ENCODE measurements at places on chromosomes 7 and 10.

GRCh38 chr10:50501478-50501877 is 122.3 kb downstream of the SGMS1 start:
- peak; percentile 75 for DNase-seq

DNA sequence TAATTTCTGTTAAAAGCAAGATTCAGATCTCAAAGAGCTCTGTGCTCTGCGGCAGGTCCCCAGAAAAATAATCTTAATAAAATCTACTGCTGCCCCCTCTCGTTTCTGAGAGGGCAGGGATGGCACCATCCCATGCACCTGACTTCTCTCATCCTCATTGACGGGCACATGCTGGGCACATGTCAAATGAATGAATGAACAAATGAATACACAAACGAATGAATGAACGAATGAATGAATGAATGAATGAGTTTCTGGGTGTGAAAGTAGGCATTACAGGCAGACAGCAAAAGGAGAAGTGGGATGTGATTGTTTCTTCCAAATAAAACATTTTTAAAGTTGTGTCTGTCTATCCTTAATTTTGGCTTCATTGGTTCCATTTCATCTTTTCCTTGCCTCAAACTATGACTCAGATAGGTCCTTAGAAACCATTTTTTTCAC is 398.1 kb upstream of the PRKCQ start:
- DNase-seq: no peak

DNA sequence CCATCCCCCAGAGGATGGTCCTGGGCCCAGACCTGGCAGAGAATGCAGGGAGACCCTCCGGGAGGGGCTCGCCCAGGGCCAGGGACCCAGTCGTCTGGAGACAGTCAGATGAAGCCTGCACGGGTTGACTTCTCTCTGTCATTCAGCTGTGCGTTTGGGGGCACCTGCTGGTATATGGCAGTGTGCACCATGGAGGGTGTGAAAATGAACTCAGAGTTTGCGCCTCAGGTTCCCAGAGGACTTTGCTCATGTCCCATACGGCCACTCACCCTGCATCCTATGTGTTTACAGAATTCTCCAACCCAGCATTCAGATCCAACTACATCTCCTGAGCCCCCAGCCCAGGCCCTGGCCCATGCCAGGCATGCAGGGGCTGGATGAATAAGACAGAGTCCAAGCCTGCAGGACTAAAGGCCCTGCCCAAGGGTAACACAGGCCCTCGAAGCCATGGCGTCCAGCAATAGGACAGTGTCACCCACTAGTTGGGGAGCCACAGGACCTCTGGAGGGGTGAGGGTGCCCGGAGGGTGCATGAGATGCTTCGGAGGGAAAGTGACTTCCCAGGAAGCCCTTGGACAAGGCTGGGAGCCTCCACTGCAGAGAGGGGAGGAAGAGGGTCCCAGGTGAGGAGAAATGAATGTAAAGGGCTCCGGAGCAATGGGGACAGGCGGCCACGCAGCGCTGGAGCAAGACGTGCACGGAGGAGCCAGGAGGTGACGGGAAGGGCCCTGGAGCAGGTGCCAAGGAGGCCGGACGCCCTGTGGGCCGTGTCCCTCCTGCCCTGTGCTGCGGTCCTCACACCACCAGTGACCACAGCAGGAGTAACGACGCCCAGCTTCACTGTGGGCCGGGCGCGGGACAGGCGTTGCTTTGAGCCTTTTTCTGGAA is 36.3 kb downstream of the CALML3 start:
- no peak for DNase-seq

DNA sequence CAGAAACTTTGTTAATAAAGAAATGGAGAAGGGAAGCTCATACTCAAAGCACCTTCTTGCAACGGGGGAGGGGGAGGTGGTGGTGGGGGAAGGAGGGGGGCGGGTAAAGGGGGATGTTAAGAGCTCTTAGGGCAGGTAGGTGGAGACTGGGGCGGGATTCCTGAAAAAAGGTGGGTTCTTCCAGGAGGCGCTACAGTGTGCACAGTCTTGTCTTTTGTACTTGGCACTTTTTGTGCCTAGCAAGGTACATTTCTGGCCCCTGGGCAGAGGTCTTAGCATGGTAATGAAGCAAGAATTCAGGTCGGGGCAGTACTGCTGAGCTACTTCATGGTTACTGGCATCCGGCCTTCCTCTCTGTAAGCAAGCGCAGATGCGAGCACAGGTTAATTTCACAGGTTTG is 15.2 kb upstream of the LAMB4 start:
- no peak for DNase-seq

- DNase-seq: no peak
Observed at GRCh38 chr10:127036987-127037386, 131.8 kb downstream of the DOCK1 start.

DNA sequence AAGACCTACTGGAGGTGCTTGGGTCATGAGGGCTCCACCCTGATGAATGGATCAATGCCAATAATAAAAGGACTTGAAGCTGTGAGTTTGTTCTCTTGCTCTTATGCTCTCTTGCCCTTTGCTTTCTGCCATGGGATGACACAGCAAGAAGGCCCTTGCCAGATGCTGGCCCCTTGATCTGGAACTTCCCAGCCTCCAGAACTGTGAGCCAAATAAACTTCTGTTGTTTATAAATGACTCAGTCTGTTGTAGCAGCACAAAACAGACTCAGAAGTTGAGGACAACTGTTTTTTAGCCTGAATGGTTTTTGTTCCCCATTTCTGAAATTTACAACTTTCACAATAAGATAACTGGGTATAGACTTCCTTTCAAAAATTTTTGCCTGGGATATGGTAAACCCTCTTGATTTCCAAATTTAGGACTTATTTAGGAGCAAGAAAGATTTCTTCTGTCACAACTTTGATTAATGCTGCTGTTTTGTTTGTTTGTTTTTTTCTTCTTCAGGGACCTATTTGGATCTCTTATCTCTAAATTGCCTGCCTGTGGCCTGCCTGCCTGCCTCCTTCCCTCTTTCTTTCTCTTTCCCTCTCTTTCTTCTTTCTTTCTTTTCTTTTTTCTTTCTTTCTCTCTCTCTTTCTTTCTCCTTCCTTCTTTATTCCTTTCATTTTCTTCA is 12.1 kb downstream of the ENTPD1 start:
- DNase-seq: peak; percentile 57

GRCh38 chr7:112937651-112938415 is 147.6 kb upstream of the TMEM168 start:
- DNase-seq: peak; percentile 8

GRCh38 chr7:147240468-147240867 is 1123.9 kb downstream of the CNTNAP2 start:
- no peak for DNase-seq

DNA sequence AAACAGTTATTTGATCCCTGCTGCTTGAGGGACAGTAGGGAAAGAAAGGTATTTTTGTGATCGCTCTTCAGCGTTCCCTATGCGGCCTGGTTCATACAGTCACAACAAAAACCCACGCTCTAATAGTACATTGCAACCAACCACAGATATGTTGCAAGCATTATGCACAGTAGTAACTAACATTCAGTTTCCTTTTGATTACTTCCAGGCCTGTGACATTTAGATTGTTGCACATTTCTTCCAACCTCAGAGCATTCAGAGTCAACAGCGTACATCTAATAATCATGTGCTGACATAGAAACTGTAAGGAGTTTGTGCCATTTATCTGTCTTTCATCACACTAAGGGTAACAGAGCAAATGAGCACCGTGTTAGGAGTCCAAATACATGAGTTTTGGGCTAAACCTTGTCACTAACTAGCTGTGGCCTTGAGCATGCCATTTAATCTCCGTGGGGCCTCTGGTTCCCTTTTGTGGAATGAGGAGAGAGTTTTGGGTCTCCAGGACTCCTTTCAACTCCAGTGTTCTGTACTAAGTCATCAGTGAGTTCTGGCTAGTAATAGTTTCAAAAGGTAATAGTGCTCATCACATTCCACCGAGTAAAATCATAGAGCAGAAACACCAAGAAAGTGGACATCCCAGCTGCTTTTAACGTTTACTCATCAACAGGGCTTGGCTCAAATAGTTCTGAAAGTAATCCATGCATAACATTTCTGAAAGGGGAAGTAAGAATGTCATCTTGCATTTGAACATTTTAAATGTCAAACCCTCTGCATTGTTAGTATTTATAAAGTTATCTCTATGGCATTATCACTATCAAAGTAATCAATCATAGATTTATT is 99.0 kb upstream of the FZD1 start:
- peak; percentile 92 for DNase-seq

GRCh38 chr10:103890194-103890658 is 27.8 kb downstream of the STN1 start:
- DNase-seq: peak; percentile 29

GRCh38 chr10:26779176-26779860 is 81.4 kb downstream of the ABI1 start:
- no peak for DNase-seq

DNA sequence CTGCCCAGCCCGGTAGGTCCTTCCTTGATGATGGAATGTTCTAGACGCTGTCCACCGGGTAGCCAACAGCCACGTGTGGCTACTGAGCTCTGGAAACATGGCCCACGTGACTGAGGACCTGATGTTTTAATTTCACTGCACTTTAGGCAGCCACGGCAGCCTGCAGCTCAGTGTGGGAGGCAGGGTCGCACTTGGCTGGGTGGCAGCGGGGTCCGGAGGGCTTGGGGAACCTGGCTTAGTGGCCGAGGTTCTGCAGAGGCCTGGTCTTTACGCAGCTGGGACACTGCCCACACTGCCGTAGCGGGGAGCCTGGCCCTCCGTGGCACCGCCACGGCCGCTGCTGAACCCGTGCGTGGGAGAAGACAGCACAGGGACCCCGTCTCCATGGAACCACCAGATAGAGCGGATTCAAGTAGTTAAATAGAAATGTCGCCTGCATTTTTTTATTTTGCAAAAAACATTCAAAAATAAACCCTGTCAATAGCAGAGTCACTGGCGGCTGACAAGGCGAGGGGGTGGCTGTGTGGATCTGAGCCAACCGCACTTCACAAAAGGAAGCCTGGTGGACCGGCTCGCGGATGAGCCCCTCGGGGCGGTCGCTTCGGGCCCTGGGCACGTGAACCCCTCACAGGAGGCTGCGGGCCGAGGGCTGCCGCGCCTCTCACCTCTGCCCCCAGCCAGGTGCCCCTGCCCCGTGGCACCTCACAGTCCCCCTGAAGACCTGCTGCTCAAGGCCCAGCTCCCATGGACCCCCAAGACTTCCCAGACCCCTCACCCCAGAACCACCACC is 25.6 kb upstream of the UTF1 start:
- no peak for DNase-seq

DNA sequence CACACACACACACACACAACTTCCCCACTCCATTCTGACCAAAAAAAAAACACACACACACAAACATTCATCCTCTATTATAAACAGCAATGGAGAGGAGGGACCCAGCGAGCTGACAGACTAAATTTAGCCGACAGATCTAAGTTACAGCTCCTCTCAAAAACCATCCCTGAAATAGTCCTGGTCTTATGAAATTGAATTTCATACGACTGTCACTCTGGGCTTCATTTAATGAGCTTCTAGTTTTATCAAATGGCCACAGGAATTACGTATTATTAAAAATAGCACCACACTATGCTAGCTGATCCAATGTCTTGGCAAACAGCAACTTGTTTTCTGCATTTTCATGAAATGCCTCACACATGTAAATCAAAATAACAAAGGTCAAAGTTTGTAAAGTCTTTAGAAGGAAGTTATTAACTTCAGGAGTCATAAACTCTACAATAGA is 131.3 kb upstream of the ASAH2 start:
- peak; percentile 51 for DNase-seq

- DNase-seq: no peak
Observed at GRCh38 chr10:104935656-104936055, 294.6 kb downstream of the SORCS3 start.

DNA sequence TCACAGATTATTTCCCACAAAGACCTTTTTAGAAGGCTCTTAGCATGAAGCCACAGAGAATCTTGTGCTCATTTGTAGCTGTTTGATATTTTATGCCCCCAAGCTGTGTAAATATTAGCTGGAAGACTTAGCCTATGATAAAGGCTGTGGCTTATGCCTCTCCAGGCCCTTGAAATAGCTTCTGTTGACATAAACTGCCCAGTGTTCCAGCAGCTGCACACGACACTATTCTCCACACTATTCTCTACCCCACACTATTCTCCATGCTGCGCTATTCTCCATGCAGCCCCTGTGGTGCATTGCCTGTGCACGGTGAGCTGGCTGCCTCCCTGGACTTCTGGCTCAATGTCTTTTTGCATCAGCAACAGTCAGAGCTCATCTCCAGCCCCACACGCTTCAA is 13.1 kb downstream of the DDC start:
- no peak for DNase-seq

- no peak for DNase-seq
Observed at GRCh38 chr7:158476331-158476932, 111.2 kb downstream of the PTPRN2 start.

DNA sequence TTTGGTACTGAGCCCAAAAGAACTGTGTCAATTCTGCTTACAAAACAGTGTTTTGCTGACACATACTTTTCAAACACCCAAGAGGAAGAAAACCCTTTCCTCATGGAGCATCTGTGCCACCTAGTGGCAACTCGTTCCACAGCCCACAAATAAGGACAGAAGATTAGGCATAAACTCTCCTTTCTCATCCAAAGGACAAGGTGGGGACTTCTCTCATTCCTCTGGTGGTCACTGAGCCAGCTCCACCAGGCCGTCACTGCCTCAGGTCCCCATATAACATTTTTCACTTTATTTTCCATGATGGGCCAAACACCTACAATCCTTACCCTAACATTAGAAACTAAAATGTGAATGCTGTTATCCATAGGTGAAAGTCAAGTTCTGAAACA is 76.9 kb downstream of the RNF216 start:
- DNase-seq: peak; percentile 87

- no peak for DNase-seq
Observed at GRCh38 chr10:1535301-1535965, 201.9 kb downstream of the ADARB2 start.

GRCh38 chr10:17418249-17418648 is 36.1 kb downstream of the ST8SIA6 start:
- DNase-seq: no peak

DNA sequence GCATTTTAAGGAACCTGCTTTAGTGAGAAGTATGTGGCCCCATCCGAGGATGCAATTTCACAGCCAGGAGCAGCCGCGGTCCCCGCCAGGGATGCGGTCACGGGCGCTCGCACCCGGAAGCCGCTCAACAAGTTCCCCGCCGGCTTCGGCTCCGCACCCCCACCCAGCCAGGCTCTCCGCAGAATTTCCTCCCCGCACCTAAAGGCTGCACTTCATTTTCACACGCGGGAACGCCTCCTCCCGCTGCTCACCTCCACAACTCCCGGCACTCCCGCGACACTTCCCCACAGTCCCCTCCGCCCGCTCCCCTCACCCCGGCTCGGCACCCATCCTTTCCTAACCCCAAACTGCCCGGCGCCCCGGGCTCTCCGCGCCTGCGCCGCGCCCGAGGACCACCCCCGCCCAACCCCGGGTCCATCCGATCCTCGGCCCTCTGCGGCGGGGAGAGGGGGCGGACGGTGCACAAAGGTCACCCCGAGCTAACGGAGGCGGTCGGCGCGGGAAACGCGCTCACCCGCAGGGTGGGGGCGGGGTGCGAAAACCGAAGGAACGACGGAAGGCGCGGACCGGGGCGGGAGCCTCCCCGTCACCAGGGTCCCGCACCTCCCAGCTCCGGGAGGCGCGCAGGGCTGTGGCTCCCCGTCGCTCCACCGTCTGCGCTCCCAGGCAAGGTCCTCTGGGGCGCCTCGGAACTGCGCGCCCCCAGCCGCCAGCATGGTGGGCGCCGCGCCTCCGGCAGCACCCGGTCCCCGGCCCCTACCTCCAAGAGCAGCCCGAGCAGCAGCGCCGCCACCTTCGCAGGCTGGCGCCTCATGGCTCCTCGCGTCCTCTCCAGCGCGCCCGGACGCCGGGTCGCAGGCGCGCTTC is 558 bp downstream of the VOPP1 start:
- DNase-seq: peak; percentile 20

All from fibroblast of mammary gland (primary cell).